ENCODE measurements at places on chromosomes 7 and 10. TPM values are rescaled to one million over a fixed set of nuclear protein-coding genes. Genes with fewer than 3 reads are reported as not detected.

The SH2D4B gene
- polyA plus RNA-seq: not detected

- no peak for DNase-seq
Observed at GRCh38 chr7:67478066-67478465, 481.4 kb downstream of the TYW1 start.

DNA sequence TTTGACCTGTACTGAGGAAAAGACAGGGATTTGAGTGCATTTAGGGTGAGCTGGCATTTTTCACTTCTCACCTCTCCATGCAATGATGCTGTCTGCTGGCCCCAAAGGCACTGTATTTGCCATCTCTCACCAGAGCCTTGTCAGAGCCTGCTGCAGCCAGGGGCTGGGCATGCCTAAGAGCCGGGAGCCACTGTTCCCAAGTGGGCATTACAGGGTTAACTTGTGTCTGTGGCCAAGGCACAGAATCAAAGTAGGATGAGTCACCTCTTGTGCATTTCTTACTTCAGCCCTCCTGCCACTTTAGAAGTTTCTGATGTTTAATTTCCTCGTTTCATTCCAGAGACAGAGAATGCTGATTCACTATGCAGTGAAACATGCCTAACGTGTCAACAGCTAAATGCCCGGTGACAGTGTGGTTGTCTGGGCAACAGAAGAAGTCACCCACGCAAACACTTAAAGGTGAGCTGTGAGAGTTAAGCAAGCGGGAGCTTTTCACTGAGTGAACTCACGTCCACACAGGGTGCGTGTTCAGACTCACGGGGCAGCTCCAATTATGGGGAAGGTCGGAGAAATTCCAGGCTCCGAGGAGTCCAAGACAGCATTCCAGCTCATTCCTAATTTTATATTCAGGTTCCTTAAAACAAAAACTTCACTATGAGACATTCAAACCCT lies 57.1 kb upstream of the IGFBP3 start:
- peak; percentile 99 for DNase-seq

GRCh38 chr7:127486654-127487053 lies 94.1 kb upstream of the ZNF800 start:
- no peak for DNase-seq

GRCh38 chr7:47402941-47403866 lies 178.7 kb downstream of the TNS3 start:
- DNase-seq: no peak
